ENCODE measurements at places on chromosomes 11 and 22. TPM values are rescaled to one million over a fixed set of nuclear protein-coding genes. Genes with fewer than 3 reads are reported as not detected.

SYT13 gene
- 0.13 TPM for total RNA-seq

DNA sequence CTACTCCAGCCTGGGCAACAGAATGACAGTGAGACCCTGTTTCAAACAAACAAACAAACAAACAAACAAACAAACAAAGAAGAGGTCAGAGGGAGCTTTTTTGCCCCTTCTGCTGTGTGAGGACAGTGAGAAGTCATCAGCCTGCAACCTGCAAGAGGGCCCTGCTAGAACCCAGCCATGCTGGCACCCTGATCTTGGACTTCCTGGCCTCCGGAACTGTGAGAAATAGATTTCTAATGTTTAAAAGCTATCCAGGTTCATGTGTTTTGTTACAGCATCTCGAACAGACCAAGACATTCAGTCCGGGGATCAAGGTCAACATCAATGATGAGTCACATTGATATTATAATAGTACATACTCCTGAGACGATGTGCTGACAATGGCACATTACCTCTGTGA is 41.4 kb upstream of the GRAMD1B start:
- no peak for DNase-seq

- DNase-seq = no peak
These were observed 337 bp downstream of the OR52B6 start for GRCh38 chr11:5581014-5581413.

DNA sequence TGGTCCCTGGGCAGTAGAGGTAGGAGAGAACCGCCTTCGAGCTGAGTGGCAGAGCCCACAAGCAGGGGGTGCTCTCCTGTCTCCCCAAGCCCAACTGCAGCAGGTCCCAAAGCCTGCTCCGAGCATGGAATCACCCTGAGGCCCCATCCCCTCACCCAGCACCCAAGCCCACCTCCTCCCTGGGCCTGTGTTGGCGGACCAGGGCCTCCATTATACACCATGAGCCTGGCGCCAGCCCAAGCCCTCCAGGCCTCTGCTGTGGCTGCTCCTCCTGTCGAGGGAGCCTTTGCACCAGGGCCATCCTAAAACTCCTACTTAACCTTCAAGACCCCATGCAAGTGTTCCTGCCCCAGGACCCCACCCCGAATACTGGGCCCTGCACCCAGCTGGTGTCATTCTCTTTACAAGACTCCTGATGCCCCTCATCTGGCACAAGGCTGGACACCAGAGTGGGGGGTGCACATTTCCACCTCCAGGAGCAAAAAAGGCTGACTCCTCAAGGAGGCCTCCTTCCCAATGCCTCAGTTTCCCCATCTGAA is 16.6 kb downstream of the GP1BB start:
- DNase-seq = no peak

- DNase-seq = no peak
These were observed 8.6 kb upstream of the RBM4B start for GRCh38 chr11:66686100-66686785.

TSKU gene
- total RNA-seq = 84.1 TPM

Measured in osteocyte (in vitro differentiated cells).